Ureter (tissue), 1 donor: ENCODE measurements at places on chromosomes 12 and 14. TPM values are rescaled to one million over a fixed set of nuclear protein-coding genes. Genes with fewer than 3 reads are reported as not detected.

- no peak for DNase-seq
These were observed 2.7 kb downstream of the SPRYD3 start for GRCh38 chr12:53076461-53076860.

DNA sequence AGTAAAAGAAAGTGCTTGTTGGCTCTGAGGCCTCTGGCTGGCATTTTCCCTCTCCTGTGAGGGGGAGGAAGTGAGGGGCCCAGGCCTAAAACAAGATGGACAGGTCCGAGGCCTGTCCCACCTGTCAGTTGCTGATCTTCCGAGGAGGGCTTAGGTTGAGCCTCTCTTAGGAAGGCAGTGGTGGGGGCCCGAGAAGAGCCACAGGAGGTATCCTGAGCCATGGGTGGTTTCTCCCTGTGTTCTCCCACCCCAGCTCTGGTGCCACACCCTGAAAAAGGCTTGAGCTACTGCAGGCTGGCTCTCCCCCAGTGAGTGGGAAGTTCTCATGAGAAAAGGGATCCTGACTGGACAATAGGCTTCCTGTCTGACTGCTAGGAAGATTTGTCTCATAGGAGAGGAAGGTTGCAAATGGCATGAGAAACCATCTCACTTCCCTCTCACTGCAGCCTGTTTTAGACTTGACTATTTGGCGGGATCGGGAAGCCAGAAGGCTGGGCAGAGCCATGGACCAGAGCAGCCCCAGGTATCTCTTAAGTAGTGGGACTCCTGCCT, 72.1 kb upstream of the SRSF5 start:
- DNase-seq: no peak

Gene RNU4-1
- total RNA-seq: 1,538 TPM

- DNase-seq: no peak
These were observed 19.1 kb downstream of the PCNX1 start for GRCh38 chr14:70926235-70926830.

Gene FGF6
- not detected for total RNA-seq

DNA sequence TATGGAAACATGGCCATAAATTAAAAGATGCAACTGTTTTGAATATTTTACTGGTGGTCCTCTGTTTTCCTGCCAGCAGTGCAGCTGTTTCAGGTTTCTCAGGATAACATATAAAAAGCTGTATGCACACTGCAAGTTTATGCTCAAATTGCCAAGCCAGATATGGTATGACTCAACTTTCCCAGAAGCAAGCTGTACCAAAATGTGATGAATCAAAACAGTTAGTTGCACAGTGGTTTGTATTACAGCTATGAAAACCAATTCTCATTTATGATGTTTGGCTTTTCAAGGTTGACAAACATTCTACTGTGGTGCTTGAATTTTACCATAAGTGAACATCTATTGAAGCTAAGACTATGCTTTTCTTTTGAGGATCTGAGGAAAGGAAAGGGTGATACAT, 15.5 kb downstream of the TRMT5 start:
- DNase-seq: no peak

DNA sequence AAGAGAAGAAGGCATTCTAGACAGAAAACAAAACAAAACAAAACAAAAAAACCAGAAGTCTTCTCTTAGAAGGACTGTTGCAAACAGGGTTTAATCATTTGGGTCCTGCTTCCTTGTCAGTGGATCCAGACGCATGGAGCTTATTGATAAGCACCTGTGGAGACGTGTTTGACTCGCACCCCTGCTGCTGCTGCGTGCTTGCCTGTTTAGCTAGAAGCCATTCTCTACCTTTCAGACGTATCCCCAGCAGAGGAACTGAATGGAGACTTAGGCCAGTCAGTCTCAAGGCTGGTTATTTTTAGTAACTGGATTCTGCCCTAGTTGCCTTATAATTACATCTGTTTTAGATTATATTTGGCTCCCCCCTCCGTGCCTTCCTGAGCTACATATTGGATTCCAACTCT, 186.1 kb upstream of the EEA1 start:
- DNase-seq: no peak

GRCh38 chr12:6699259-6699988, 1.2 kb downstream of the PIANP start:
- no peak for DNase-seq

Gene C14orf180
- total RNA-seq: 1.7 TPM

DNA sequence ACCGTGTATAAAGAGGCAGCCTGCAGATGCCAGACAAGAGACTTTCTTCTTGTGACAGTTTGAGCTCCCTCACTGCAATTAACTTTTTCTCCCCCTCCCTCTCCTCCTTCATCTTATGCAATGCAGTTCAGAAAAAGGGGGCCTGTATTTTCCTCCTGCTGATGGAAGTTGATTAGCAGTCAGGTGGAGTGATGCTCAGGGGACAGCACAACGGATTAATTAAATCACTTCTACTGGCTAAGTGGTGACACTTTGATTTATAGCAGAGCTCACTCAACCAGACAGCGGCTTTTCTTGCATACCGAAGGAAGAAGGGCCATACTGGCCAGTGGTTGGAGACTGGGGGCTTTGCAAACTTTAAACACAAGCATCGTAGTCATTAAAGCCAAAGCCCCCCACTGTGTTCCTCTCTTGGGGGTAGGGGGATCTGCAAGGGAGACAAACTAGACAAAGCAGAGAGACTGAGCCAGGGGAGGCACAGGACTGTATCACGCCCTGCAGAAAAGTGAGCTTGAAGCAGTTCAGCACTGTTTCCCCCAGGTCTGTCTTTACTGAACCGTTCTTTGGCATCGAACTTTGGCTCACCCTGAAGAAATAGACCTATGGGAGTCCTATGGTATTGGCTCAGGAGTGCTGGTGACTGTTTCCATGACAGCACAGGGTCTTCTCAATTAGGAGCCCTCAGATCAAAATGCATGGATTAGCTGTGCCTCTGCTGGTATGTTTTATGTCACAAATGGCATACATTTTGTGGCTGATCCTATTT, 47.7 kb downstream of the SPRING1 start:
- no peak for DNase-seq

DNA sequence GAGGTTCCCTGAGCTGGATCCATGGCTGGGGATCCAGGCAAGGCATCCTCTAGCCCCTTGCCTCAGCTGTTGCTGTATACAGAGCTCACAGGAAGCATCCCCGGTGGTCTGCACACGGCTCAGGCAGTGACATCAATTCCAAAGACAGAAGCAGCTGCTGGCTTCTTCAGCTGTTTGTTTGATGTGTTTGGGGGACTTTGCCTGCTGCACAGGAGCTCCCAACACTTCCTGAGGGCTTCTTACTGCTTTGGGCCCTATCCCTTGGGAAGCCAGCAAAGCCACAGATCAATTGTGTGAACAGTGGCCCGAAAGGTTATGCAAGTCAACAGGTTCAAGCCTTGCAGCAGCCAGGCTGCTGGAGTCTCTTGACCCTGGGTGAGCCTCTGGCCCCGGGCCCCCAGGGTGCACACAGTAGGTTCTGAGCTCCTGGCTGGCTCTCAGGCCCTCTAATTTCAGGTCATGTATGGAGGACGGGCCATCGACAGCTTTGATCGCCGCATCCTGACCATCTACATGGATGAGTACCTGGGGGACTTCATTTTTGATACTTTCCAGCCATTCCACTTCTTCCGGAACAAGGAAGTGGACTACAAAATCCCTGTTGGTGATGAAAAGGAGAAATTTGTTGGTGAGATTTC, 42.6 kb downstream of the CCDC92 start:
- DNase-seq: no peak

DNA sequence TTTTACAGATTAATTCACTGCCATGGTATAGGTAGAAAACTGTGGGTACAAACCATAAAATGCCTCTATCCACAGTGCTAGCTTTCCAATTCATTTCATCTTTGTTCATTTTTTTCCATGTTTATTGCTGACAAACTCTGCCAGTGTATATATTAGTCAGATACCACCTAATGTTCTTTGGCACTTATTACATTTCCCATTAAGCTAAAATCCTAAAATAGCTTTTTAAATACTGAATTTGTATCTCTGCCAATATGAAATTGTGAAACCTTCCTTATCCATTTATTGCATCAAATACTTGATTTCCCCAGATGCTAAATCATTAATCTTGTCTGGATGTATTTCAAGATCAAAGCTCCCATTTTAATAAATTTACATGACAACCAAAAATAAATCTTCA, 150.1 kb upstream of the FSCB start:
- DNase-seq: no peak

DNA sequence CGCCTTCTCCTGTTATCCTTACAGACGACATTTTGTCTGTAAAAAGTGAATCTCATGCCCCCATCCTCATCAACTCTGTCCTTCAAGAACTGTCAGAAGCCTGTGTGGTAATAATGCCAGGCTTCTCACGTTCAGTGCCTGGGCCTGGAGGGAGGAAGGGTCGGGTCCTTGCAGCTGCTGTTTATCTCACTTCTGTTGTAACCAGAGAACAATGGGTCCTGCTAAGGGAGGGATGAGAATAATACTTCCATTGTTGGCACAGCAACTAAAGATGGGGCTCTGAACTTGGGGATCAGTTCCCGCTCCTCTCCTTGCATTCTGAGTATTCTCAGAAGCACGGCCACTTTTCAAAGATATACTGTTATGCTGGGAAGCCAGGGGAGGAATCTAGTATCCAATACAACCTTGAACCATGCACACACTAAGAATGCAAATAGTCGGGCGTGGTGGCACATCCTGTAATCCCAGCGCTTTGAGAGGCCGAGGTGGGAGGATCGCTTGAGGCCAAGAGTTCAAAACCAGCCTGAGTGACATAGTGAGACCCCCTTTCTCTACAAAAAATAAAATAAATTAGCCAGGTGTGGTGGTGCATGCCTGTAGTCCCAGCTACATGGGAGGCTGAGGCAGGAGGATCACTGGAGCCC, 38.8 kb upstream of the NINJ2 start:
- DNase-seq: no peak

GRCh38 chr12:107012736-107013425, 25.9 kb upstream of the MTERF2 start:
- no peak for DNase-seq

- DNase-seq: peak; percentile 59
These were observed at the start of gene NYNRIN for GRCh38 chr14:24398653-24399446. Gene NYNRIN (plus strand): TSS chr14:24399003. CDS start chr14:24399247, 244 bp downstream.

DNA sequence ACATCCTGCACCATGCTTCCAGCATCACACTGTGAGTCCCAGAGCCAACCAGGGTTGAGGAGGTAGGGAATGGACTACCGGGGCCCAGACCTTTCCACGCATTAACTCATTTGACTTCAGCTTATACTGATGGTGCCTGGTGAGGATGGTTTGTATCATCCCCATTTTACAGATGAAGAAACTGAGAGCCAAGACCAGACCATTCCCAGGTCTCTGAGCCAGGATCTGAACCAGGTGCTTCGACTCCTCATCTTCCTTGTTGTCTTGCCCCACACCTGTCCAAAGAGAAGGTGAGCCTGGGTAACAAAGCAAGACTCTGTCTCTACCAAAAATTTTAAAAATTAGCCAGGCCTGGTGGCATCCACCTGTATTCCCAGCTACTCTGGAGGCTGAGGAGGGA, 64.4 kb downstream of the MVK start:
- DNase-seq: no peak

DNA sequence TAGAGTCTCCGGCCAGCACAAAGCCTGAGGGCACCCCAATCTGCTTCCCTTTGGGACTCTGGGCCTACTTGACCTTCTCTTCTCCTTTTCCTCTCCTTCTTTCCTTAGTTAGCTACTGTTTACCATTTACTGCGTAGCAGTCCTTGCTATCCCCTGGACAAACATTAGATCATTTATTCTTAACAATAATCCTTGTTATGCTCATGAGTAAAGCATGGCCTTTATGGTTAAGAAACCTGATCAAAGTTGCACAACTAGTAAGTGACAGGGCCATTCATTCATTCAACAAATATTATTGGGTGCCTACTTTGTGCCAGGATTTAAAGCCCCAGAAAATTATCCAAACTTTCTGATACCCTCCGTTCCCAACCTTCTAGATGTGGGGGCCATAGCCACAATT, 3.2 kb upstream of the HDAC7 start:
- no peak for DNase-seq

GRCh38 chr12:125882141-125882540, 816.9 kb downstream of the AACS start:
- no peak for DNase-seq

GRCh38 chr12:12272869-12273268, 6.0 kb upstream of the LRP6 start:
- DNase-seq: no peak

- no peak for DNase-seq
These were observed 715 bp downstream of the CACNB3 start for GRCh38 chr12:48818831-48819590.

Gene KCNA5
- 0.13 TPM for total RNA-seq

DNA sequence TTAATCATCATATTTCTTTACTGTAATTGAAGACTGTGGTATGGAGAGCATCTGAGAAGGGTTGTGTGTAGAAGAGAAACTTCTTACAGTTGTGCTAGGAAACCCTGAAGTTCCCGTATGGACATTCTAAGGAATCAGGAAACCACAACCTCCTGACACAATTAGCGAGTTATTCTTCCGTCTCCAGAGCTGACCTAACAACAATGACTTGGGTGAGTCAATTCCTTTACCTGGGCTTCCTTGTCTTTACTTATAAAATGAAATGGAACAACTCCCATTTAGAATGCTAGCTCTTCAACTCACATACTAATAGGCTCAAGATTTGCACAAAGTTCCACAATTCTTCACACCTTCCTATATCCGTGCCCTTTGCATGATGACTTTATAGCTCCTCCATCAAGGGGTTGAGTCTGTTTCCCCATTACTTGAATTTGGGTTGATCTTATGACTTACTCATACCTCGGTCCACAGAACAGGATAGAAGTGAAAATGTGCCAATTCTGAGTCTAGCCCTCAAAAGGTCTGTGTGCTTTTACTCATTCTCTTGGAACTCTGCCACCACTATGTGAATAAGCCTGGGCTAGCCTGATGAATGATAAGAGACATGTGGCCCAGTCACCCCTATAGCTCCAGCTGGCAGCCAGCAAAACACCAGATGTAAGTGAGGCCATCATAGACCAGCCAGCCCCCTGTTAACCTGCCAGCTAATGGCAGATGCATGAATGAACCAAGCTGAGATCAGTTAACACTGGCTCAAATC, 459.4 kb downstream of the ETNK1 start:
- DNase-seq: peak; percentile 45

GRCh38 chr12:75489613-75490210, 9.2 kb downstream of the GLIPR1 start:
- DNase-seq: no peak

Gene RHOJ
- total RNA-seq: 20.6 TPM

GRCh38 chr12:113766879-113767878, 198.9 kb downstream of the RBM19 start:
- DNase-seq: no peak

Gene HNF1A
- not detected for total RNA-seq

Gene BMP4
- total RNA-seq: 10.8 TPM

GRCh38 chr12:10070380-10070779, 28.4 kb downstream of the CLEC1A start:
- no peak for DNase-seq

Gene NINJ2
- 4.9 TPM for total RNA-seq

- no peak for DNase-seq
These were observed 58.4 kb downstream of the PTHLH start for GRCh38 chr12:27913999-27914614.
